ENCODE measurements at places on chromosomes 12 and 14. TPM values are rescaled to one million over a fixed set of nuclear protein-coding genes. Genes with fewer than 3 reads are reported as not detected.

GRCh38 chr12:27025116-27025515 lies 2.8 kb downstream of the MED21 start:
- no peak for DNase-seq

- no peak for DNase-seq
Measured at GRCh38 chr14:104665114-104665656, 24.2 kb upstream of the INF2 start.

- DNase-seq = no peak
Measured at GRCh38 chr12:1635301-1636095, 6.5 kb downstream of the WNT5B start.

- no peak for DNase-seq
Measured at GRCh38 chr14:43168371-43168925, 1338.6 kb downstream of the FSCB start.

GRCh38 chr12:109560867-109561710 lies 12.2 kb downstream of the MMAB start:
- DNase-seq = no peak

Gene FAM90A1
- total RNA-seq = 0.16 TPM

Gene KLHL33
- 0.77 TPM for total RNA-seq

Gene C1R
- total RNA-seq = 488 TPM

Gene GPD1
- 150 TPM for total RNA-seq

Gene KRT75
- total RNA-seq = not detected
